Hematopoietic multipotent progenitor cell treated with erythropoietin and hydrocortisone succinate and interleukin-3 and kit ligand, for 4 days (in vitro differentiated cells): ENCODE measurements at places on chromosomes 1 and 21.

DNA sequence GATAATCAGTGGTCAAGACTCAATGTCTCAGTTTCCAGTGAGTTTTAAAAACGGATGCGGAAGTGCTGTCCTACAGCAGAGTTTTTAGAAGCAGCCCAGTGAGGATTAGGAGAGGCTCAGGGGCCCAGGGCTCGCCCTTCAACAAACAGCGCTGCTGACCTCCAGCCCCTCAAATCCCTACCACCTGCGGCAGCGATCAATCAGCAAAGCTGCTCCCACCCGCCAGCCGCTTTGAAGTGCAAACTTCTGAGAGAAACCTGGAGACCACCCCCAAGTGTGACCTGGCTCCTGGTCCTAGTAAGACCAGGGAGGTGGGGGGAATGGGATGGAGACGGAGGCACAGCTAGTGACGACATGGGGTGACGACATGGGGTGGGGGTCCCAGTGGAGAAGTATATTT lies 14.4 kb downstream of the ZBTB17 start:
- no peak for DNase-seq

DNA sequence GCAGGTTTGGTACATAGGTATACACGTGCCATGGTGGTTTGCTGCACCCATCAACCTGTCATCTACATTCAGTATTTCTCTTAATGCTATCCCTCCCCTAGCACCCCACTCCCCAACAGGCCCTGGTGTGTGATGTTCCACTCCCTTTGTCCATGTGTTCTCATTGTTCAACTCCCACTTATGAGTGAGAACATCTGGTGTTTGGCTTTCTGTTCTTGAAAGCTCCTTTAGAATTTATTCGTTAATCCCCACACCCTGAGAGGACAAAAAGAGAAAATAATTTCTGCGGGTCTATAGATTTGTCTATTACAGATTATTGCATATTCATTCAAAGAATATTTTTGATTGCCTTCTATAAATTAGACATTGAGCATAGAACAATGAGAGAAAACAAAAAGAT lies 455.5 kb downstream of the PLPP3 start:
- DNase-seq, result no peak

GRCh38 chr1:116775116-116775752 lies 21.0 kb downstream of the CD2 start:
- no peak for DNase-seq

DNA sequence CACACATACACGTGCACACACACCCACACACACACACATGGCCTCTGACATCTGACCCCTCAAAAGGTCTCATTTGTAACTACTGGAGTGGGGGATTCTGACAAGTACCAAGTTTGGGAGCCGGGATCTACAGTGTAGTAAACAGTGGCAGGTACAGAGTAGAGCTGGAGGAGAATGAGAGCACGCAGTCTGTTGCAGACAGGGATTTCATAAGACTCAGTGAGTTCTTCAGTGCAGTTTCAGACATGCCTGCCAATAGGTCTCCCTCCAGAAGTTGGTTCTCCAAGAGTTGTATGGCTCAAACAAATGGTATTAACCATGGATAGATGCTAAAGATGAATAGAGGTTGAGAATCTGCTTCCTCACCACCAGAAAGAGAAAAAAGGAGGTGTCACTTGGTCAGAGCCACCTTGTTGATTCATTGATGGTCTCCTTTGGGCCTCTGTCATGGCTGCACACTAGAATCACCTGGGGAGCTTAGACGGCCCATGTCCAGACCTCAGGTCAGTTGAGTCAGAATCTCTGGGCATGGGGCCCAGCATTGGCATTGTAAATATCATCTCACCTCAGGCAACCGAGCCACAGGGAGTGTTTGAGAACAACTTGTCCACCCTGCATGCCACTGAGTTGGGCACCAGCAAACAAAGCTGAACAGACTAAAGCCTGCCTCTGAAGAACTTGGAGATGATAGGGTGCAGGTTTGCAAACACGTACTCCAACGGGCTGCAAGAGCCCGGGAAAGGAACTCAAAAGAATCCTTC lies 122.1 kb downstream of the EDEM3 start:
- DNase-seq, result no peak

DNA sequence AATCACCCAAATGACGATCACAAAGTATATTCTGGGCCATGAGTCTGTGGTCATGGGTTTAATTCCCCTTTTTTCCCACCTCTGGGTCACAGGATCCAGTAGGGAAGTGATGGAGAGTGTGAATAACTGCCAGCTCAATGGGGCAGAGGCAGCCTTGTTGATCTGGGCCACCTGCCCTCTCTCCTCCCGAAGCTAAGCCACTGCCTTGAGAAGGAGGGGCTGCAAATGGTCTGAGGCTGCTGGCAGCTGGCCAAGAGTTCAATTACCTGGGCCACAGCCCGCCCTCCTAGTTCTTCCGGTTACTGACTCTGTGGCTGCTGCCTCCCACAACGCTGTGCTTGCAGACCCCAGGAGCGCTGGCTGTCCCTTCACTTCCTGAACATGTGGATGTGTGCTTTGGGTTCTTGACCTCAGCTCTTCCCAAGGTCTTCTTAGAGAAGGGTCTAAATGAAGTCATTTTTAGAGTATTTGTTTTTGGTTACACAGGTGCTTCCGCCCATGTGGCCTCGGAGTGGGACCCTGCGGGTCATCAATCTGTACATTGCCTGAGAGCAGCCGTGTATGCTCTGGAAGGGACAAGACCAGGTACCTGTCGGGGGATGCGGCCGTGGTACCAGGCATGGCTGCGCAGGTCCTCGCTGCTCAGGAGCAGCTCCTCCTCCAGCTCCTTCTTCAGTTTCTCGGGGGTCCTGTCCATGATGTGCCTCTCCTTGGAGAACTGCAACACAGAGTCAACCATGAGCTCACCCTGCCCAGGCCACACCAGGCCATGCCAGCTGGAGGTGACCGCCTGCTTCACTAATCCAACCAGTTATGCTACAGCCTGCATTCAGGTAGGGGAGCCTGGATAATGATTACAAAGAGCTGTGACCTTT lies 89.7 kb downstream of the BCAR3 start:
- DNase-seq, result peak; percentile 62

GRCh38 chr1:216905137-216905536 lies 181.9 kb upstream of the ESRRG start:
- DNase-seq, result no peak

GRCh38 chr21:32279377-32279680 lies 480 bp upstream of the MIS18A start:
- DNase-seq, result no peak

- no peak for DNase-seq
Observed at GRCh38 chr1:208381481-208381880, 137.3 kb upstream of the PLXNA2 start.

- no peak for DNase-seq
Observed at GRCh38 chr1:172176206-172176605, 244.3 kb upstream of the C1orf105 start.

DNA sequence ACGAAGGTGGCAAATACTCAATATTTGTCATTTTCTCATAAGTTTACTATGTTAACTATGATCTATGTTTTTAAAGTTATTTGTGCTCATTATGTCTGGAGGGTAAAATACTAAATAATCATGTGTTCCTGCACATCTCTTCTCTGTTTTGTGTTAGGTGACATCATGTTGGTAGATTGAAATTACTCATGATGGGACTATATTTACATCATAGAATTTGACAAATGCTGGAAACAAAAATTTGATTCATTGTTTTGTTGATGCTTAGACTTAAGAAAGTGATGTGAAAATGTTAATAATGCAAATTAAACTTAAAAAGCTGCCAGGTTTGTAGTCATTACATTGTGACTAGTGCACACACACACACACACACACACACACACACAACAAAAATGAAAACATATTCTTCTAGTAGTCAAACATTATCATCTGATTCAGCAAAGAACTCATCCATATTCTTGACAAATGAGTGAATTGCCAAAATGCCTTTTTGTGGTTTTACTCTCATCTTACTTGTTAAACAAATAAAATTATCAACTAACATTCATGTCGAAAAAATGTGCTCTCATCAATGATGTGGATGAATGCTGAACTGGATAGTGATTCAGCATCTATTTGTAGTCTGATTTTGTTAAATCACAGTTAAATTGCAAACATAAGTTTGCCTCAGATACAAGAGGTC lies 870.7 kb downstream of the BRINP3 start:
- DNase-seq, result no peak

- DNase-seq, result no peak
Observed at GRCh38 chr1:4856396-4856795, 202.0 kb downstream of the AJAP1 start.

- DNase-seq, result no peak
Observed at GRCh38 chr21:43654806-43655489, 4.3 kb downstream of the HSF2BP start.

GRCh38 chr1:231194843-231195516 lies 33.1 kb downstream of the TRIM67 start:
- DNase-seq, result no peak

GRCh38 chr1:101228424-101229134 lies 8.2 kb upstream of the S1PR1 start:
- no peak for DNase-seq

- DNase-seq, result no peak
Observed at GRCh38 chr1:169047074-169047473, 59.4 kb upstream of the ATP1B1 start.

DNA sequence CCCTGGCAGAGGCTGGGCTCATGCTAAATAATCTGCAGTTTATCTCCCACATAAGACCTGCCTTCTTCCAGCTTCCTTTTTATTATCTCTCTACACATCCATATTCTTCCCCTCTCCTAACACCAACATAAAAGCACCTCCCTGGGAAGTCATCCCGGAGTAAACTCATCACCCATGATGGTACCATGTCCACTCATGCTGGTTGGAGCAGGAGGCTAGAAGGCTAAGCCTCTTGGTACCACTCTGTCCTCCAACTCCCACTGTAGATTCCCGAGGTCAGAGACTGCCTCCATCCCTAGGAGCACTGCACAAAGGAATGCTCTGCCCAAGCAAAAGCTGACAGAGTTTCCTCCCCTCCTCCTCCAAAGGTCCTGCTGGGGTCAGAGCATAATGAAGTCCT lies 4.2 kb downstream of the DENND2D start:
- no peak for DNase-seq

DNA sequence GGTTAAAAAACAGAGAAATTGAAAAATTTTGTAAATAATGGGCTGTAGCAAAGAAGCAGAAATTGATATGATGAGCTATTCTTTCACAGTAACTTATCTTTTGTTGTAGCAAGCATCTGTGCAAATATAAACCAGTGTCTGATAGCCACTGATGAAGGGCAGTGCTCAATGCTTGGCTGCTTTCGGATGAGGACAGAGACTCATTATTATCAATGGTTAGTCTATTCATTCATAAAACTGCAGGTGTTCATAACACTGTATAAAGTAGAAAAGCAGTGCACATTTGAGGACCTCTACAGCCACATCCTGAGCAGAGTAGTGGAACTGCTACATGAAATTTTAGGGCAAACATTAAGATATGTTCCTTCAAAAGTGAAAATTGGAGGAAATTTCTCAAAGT lies 107.2 kb downstream of the FAF1 start:
- DNase-seq, result peak; percentile 20

GRCh38 chr21:45994759-45995685 lies 13.5 kb downstream of the COL6A1 start:
- DNase-seq, result no peak

DNA sequence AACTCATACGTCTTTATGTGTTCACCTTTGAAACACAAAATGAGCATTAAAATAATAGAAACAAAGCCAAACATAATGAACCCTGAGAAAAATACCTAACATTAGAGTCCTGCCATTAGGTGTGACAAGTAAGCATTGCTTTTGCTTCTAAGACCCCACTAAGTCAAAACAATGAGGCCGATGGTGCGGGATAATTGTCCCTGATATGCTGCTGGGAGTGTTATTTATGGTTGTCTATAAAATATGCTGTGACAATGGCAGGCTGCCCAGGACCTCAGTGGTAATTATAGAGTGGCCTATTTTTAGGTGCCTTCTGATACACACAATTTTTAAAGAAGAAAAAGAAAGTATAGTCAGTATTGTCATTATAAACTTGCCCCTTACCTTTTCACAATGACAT lies 1423.1 kb downstream of the AMY1C start:
- DNase-seq, result no peak

DNA sequence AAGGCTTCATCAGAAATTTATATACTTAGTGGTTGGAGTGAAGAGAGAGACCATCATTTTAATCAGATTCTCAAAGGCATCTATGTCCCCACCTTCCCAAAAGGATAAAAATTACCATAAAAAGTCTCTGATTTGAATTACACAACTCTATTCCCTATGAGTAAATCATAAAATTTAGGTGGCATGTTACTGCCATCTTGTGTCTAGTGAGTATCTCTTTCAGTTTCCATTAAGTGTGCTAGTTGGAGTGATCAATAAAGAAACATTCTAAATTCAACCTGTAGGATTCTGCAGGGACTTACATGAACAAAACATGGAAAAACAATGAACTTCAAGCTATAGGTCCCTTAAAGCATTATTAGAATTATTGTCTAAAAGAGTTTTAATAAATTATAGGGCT lies 655.4 kb downstream of the LTN1 start:
- peak; percentile 57 for DNase-seq

DNA sequence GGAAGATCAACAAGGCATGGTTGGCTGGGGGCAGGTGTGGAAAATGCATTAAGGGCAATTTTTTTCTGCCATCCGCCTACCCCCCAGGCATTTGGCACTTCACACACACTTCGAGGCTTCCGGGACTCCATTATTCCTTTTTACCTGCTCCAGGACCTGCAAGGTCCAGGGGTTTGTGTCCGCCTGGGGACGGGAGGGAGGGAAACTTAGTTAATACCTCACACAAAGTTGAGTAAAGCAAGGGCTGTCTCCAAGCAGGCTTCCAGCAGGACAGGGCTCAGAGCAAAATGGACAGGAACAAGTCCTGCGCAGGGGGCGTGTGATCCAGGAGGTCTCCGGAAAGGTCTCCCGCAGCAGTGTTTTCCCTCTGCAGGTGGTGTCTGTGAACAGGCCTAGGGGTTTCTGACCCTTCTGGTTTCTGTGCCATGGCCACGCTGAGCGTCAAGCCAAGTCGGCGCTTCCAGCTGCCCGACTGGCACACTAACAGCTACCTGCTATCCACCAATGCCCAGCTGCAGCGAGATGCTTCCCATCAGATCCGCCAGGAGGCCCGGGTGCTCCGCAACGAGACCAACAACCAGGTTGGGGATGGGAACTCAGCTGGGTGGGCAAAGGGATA lies 712 bp downstream of the TEKT2 start:
- no peak for DNase-seq

DNA sequence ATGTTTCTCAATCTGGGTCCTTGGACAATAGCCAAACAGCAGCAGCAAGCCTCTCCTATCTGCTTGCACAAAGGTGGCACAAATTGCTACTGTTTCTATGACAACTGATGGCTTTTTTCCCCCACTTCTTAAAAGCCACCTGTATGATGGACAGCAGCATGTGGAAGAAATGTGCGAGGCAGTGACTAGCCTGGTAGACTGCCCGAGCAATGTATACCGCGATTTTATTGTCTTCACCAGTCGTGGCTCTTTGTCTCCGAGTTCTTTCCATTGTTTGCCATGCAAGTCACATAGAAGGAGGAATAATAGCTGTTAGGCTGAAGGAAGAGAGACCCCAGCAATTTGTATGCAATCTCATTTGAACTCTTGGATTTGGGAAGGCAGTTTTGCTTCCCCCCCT lies 79.4 kb downstream of the S1PR1 start:
- no peak for DNase-seq
